ENCODE measurements at places on chromosomes 11 and 22.

- peak; percentile 18 for DNase-seq
Observed at GRCh38 chr11:108895579-108896480, 231.0 kb downstream of the DDX10 start.

DNA sequence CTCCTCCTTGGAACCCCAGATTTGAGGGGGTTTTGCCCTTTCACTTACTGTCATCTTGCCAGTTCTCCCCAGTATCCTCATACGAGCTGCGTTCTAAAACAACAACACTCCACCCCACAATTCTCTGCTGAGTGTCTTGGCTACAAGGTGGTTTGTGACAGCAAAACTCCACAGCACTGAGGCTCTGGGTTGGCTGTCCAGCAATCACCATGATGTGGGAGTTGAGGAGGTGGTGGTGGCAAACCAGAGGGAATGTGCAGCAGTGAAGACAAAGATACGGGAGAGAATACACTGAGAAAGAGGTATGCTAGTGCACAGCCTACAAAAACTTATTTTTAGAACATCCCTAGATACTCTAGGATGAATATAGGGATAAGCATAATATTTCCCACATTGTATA is 335.0 kb downstream of the C11orf87 start:
- DNase-seq: no peak

GRCh38 chr11:59009661-59010060 is 70.4 kb downstream of the GLYATL1 start:
- no peak for DNase-seq

DNA sequence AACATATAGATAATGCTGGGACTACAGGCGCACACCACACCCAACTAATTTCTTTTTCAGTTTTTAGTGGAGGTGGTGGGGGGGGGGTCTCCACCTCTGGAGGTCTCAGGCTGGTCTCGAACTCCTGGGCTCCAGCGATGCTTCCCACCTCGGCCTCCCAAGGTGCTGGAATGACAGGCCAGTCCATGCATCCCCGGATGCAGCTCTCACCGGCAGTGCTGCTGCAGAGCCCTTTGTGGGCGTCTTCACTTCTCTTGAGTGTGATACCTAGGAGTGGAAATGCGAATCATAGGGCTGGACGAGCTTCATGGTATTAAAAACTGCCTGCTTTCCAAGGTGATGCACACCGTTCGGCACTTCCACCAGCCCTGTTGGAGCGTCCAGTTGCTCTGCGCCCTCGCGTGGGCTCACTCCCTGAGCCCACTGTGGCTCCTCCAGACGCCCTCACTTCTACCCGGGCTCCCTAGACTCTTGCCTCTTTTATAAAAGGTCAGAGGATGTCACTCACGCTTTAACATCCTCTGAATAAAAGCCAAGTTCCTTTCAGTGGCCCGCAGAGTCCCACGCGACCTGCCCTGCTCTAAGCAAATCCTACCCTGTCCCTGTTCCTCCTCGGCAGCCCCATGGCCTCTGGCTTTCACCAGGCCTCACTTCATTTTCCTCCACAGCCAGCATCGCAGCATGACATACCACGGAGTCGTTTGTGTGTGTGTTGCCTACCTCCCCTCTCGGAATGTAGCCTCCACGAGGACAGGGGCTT is 837 bp upstream of the BID start:
- DNase-seq: no peak

Data from GM12864 (cell line).